ENCODE measurements at places on chromosomes 5 and 9.

- DNase-seq, result no peak
These were observed 130.3 kb downstream of the SLC12A2 start for GRCh38 chr5:128213833-128214232.

DNA sequence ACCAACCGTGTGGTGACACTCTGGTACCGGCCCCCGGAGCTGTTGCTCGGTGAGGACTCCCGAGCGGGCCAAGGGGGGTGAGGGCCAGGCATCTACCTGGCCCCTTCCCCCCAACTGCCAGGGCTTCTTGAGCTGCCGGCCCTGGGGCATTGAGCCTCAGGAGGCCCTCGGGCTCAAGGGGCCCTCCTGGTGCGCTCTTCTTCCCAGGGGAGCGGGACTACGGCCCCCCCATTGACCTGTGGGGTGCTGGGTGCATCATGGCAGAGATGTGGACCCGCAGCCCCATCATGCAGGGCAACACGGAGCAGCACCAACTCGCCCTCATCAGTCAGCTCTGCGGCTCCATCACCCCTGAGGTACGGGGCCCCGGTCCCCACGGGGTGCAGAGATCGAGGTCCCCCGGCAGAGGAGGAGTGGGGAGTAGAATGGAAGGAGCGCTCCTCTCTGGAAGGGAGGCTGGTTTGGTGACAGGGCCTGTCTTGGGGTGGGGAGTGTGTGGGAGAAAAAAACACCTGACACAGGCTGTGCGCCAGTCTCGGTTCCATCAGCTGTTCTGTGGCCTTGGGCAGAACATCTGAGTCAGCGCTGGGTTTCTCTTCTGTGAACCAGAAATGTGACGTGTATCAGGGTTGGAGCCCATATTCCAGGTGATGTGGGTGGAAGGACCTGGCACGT is 2.6 kb downstream of the CDK9 start:
- peak; percentile 76 for DNase-seq

- no peak for DNase-seq
These were observed 21.3 kb upstream of the CCDC112 start for GRCh38 chr5:115317736-115318135.

DNA sequence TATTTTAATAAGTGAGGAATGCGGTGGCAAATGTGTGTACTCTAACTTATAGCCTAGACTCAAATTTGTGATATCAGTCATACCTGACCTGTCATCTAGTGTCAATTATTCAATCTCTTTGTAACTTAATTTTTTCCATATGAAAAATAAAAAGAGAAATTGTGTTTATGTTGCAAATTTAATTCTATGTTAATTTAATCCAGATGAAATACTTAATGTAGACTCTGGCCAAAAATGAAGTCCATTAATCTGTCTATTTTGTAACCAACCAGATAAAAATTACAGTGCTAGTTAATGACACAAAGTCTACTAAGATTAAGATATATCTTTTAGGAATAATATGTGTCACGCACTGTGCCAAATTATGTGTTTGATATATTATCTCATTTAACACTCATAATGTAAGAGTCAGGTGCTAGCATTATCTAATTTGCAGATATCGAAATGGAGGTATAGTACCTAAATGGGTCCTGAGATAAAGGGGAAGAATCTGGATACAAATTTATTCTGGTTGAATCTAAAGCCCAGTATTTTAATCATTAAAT is 712.1 kb downstream of the KCTD16 start:
- DNase-seq, result no peak

GRCh38 chr5:157477814-157478494 is 17.9 kb downstream of the NIPAL4 start:
- no peak for DNase-seq

DNA sequence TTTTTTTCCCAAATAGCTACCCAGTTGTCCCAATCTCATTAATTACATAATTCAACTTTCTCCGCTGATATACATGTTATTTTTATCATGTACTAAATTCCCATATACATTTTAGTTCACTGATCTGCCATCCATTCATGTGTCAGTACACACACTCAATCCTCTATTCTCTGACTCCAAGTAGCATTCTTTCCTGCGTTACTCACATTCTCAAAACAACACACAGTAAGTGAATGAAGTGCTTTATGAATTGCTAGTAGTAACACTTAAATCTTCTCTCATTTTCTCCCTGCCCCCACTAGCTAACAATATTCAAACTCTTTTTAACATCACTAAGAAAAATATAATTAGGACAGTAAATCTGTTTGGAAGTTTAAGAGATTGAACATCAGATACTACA is 8.9 kb downstream of the ZNF366 start:
- DNase-seq, result no peak

DNA sequence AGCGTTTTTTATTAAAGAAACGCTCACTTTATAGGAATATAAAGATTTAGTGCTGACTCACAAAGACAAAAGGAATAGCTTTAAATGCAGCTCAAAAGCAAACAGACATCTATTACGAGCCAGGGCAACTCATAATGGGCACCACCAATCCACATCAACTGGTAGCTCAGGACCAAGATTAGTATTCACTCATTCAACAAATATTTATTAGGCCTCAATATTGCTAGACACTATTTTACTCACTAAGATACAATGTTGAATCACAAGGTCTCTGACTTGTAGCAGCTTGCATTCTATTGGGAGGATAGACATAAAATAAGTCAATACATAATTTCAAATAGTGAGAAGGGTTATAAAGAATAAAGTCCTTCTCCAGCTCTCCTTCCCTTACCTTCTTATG is 8.0 kb upstream of the MAN2A1 start:
- no peak for DNase-seq

DNA sequence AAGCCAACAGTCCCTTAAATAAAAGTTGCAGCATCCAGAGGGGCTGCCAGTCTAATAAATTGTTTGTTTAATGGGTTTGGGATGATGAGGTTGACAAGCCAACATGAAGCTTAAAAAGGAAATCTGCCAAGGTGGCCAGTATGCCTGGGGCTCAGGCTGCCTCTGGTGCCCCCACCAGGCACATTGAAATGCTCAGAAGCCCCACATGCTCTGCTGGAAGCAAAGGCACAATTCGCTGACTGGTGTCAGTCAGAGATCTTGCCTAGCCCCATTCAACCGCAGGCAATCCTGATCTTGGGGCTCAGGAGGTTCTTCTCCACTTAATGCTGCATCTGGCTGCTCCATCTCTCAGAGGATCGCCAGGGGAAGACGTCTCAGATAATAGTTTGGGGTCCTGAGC is 44.2 kb upstream of the TCERG1 start:
- DNase-seq, result no peak

DNA sequence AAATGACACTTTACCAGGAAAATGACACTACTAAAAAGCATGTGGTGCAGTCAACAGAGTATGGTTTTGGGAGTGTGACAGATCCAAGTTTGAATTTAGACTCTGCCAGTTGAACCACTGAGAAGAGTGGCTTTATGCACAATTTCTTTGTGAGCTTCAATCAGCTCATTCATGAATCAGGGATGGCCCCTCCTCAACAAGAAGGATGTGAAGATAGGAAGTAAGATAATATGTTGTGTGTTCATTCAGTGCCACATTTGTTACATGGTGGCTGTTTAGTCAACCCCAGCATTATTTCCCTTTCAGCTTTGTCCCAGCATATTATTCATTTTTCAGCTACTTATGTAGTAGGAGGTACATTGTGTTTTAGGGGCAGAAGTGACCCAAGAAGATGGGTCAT is 140.1 kb downstream of the TLE4 start:
- no peak for DNase-seq

- DNase-seq, result no peak
These were observed 27.7 kb downstream of the PLCXD3 start for GRCh38 chr5:41482715-41483114.

GRCh38 chr9:12162181-12162815 is 530.9 kb upstream of the TYRP1 start:
- no peak for DNase-seq

- DNase-seq, result no peak
These were observed 331.2 kb downstream of the NR2F1-AS1 start for GRCh38 chr5:93249651-93250289.

DNA sequence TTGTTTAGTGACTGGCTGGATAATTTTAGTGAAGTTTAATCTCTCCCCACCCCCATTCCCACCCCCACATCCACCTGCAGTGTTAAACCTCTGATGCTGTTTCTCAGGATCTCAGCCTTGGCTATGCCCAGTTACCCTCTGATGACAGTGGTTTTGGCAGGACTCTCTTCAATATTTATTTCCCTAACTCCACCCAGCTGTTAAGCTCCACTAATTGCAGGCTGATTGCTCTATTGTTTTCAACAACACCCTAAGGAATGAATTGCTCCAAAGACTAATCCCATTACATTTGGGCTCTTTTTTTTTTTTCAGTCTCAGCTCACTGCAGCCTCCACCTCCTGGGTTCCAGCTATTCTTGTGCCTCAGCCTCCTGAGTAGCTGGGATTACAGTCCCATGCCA is 46.3 kb downstream of the PHAX start:
- DNase-seq, result no peak

- no peak for DNase-seq
These were observed 464.5 kb downstream of the CSNK1G3 start for GRCh38 chr5:123976379-123977033.

- DNase-seq, result no peak
These were observed 766.4 kb downstream of the PRELID2 start for GRCh38 chr5:145068721-145069120.

- no peak for DNase-seq
These were observed 134.5 kb downstream of the NFIB start for GRCh38 chr9:14179449-14179848.

DNA sequence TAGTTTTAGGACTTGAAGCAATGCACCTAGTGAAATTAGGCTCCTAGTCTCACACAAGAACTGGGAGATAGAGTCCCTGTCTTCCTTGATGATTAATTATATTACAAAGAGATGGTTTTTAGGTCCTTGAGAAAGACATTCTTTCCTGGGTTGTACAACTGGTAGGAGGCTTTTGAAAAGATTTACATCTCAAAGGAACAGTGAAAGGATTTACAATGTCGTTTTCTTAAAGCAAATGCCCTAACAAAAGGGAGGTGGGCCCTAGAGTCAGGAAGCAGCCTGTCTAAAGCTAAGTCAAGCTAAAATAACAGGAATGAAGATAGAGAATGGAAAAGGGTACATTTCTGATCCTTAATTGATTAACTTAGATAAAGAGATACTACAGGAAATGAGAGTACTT is 102.2 kb upstream of the IL7R start:
- DNase-seq, result no peak

DNA sequence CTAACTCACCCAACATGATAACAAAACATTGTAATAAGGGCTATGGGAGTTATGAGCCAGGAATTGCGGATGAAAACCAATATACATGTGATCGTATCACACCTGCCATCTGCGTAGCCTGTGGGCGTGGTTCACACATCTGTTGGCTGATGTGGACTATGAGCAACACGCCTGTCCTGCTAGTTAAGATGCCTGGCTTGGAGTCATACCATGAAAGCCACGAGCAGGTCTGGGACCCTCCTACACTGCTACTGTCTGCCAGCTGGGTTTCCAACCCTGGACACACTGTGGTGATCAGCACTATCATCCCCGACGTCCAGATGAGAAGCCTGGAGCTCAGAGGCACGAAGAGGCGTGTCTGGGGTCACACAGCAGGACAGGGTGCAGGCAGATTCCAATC is 40.2 kb downstream of the STK10 start:
- no peak for DNase-seq

GRCh38 chr9:15416880-15417279 is 5.8 kb upstream of the SNAPC3 start:
- DNase-seq, result no peak

DNA sequence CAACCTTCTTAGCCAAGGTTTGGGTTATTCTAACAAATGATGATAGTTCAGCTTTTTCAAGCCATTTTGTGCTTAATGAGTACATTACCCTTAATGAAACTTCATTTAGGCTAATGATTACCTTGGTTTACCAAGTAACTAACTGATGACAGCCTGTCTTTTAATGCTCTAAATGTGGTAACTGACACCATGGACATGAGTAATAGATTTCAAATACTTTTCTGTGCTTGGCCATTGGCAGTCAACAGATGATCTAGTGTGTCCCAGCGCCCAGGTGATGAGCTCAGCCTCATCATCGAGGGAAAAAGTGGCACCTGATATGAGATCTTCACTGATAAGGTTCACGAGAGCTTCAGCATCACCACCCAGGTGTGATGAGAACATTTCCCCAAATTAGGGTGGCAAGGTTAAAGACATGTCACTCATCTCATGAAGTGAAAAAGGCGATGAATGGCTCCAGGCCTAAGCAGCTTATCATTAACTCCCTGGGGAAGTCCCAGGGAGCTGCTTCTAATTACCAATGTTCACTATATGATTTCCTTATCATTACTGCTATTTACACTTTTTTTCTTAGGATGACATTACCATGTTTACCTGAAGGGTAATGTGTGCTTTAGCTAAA is 296.0 kb downstream of the SPOCK1 start:
- no peak for DNase-seq

DNA sequence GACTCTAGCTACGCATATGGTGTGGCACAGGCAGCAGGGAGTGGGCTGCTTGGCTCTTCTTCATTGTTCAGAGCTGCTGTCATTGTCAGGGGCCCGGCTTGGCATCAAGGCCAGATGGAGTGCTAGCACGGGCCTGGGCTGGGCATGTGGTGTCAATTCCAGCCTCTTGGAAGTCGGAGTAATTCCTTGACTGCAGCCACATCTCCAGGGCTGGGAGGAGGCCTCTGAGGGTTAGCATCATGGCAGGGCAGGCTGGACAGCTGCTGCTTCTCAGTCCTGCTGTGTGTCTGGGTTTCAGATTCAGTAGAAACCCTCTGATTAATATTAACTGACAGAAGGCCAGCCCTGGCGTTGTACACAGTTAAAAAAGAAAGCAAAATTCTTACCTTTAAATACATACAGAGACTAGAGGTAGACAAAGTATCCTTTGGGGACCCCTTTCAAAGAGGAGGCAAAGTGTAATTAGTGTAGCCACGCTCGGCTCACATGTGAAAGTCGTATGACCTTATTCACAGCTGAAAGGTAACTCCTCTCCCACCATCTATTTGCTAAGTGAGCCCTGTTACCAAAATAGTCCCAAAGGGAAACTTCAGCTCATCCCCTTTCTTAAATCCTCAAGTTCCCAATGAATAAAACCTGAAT is 126.4 kb downstream of the DOCK2 start:
- no peak for DNase-seq

GRCh38 chr5:64786372-64786771 is 17.6 kb downstream of the CWC27 start:
- no peak for DNase-seq

GRCh38 chr5:135214897-135215616 is 181.0 kb upstream of the PITX1 start:
- DNase-seq, result no peak

DNA sequence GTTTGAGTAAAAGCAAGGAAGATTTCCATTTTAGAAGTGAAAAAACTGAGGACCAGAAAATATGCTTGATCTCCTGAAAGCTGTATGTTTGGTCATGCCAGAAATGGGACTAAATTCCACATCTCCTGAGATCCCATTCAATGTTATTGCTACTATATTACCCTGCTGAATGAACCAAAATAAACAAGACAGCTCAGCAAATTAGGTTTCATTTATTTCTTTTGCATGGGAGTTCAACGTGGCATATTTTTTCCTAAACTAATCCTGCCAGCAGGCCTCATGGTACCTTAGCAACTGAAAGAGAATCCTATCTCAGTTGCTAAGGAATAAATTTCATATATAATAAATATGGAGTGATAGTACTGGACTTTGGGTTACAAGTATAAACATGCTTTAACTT is 101.7 kb downstream of the ADAMTSL1 start:
- DNase-seq, result no peak

GRCh38 chr5:110359221-110359620 is 367.2 kb downstream of the TMEM232 start:
- DNase-seq, result no peak

Data from stimulated activated CD4-positive, alpha-beta T cell treated with anti-CD3 and anti-CD28 coated beads, Interleukin-12 subunit alpha, Interleukin-12 subunit beta, amount 100 ng/mL, for 24 hours (primary cell).